Astrocyte of the cerebellum (primary cell): ENCODE measurements at places on chromosomes 12 and 14.

GRCh38 chr12:509500-509899 lies 49.8 kb downstream of the B4GALNT3 start:
- DNase-seq = no peak

DNA sequence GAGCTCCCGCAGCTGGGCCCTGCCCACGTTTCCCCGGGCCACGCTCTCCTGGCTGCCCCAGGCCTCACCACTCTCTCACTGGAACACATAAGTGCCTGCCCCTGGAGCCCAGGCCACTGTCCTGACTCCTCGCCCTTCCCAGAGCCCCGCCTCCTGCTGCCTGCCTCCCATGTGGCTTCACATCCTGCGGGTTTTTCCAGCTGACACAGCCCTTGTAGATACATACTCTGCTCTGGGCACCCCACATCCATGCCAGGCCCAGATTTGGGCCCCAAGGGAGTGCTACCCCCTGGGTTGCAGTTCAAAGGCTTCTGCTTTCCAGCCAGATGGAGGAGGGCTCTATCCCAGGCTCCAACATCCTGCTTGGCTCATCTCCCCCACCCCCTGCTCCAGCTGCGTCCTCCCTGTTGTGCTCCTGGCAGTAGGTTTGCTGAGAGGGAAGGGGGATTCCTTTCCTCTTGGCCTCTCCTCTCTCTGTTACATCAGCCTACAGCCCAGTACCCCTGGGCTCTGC lies 60.1 kb downstream of the TSPAN9 start:
- DNase-seq = no peak

- DNase-seq = no peak
These were observed 35.3 kb downstream of the ZC3H14 start for GRCh38 chr14:88598097-88598675.

DNA sequence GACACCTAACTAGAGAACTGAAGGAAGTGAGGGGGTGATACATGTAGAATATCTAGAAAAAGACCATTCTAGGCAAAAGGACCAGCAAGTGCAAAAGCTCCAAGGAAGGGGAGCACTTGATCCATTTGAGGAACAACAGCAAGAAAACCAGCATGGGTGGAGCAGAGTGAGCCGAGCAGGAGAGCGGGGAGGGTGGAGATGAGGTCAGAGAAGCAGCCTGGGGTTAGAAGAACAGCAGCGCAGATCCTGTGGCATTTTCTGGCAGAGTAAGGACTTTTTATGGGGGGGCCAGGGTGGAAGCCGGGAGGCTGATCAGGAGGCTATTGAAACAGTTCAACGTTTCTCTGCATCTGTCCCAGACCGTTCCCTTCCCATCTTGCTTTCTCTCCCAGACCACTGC lies 24.5 kb upstream of the TMCC3 start:
- DNase-seq = no peak

- DNase-seq = no peak
These were observed at the start of gene GNG2 for GRCh38 chr14:51860164-51860824. TSS of gene GNG2 (plus strand) at chr14:51860612. CDS start at chr14:51950679, 90,067 bp downstream.

DNA sequence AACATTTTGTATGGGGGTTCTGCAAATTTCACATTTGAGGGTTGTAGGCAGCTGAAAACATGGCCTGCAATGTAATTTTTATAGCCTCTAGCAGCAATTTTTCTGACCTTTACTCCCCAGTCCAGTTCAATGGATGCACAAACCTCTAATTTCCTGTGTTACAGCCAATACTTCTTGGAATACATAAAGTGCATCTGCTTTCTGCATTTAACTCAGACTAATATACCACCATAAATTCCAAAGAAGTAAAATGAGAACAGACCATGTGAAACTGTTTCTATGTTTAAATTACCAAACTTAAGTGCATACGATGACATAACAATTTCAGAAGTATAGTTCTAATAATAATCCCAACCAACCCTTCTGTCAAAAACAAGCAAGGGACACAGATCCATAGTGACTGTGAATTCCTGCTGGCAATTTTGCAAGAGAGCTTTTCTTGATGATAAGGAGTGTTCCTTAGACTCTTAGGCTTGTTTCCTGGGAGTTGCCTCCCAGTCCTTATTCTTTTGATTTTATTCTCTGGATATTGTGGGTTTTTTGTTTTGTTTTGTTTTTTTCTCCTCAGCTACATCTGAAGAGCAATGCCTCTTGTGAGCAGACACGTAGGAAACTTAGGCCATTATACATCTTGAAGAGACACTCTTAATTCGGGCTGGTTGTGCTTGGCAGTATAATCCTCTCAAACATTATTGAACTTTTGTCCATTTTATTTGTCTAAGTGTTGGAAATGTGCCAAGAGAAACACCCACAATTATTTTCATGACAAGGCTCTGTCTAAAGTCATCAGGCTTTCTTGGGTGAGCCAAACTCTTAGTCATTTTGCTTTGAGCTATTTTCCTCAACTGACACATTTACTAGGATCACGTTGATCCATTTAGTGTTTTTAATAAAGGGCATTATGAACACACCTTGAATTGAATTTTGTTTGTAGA lies 51.3 kb upstream of the RERGL start:
- peak; percentile 71 for DNase-seq

DNA sequence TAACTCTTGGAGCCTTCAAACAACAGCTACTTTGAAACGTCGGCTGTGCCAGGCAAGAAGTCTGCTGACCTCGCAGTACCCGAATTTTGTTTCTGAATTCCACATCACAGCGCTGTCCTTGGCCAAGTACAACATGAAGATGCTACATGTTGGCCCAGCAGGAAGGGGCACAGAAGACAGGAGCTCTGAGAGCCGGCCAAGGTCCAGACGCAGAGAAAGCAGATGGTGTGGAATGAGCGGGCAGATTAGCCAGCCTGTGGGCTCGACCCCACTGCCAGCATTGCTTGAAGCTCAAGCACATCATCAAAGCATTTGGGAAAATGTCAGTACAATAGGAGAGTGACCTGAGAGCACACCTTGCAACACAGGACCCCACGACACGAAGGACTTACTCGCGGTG lies 64.5 kb downstream of the FZD10 start:
- DNase-seq = no peak

GRCh38 chr14:93010522-93011140 lies 87.7 kb downstream of the CHGA start:
- no peak for DNase-seq

DNA sequence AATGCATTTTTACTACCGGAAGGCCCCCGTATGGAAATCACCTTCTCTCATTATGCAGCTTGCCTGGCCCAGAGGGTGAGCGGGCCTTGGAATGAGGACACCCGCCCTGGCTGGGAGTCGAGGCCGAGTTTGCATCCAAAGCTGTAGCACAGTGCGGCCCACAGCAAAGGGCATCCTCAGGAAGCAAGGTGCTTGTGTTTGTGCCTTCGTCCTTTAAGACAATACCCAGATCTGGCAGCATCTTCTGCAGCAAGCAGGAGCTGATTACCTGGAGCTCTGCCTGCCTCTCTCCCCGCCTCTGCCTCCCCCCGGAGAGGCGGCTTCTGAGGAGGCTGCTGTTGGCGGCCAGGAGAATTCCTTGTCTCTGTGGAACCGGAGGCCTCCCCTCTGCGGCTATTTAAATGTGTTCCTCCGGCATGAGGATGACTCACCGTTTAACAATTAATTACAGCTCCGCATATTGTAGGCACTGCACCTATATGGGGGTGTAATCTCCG lies 145.3 kb downstream of the CACNA1C start:
- DNase-seq = peak; percentile 80

- DNase-seq = no peak
These were observed 115.2 kb downstream of the KSR2 start for GRCh38 chr12:117853600-117853999.

GRCh38 chr12:114631242-114631641 lies 52.7 kb downstream of the TBX3 start:
- DNase-seq = no peak

GRCh38 chr14:51258280-51258679 lies 18.2 kb downstream of the TMX1 start:
- no peak for DNase-seq

DNA sequence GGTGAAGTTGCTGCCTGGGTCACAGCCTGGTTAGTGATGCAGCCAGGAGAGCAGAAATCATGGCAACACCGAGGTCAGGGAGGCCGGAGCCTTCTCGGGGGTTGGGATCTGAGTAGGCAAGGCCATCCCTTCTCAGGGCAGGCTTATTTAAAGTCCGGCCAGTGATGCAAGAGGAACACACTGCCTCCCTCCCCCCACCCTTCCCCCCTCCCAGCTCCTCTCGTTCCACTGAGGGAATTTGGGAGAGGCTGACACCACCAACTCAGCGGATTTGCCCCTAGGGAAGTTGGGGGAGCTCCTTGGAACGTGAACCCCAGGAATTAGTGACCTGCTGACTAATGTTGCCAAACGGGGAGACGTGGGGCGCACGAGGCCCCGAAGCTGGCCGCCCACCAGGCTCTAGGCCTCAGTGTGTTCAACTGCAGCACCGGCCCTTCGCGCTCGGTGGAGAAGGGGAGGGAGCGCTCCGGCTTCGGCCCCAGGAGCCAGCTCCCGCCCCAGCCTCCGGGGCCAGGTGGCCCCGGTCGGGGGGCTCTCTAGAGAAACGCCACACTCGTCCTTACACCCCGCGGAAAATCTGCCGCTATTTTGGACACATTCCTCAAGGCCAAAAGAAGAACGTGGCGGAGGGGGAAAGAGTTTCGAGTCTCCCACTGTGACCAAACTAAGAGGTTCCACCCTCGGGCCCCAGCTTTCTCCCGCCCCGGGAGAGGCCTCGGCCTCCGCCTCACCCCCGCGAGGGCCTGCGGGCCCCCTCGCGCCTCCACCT lies 1.6 kb downstream of the CTDSP2 start:
- no peak for DNase-seq
